ENCODE measurements at places on chromosomes 5 and 9. TPM values are rescaled to one million over a fixed set of nuclear protein-coding genes. Genes with fewer than 3 reads are reported as not detected.

GRCh38 chr5:61051267-61051666, 106.3 kb downstream of the NDUFAF2 start:
- H3K4me3 ChIP-seq, result no peak overlapping the region
- H3K36me3 ChIP-seq, result no peaks in the 10 kb centered on the region
- DNase-seq, result no peak
- H3K4me1 ChIP-seq, result no peaks in the 10 kb centered on the region
- no peak overlapping the region for H3K27ac ChIP-seq

The PCDHGA11 gene
- 13.3 TPM for total RNA-seq

The IFNA17 gene
- not detected for total RNA-seq

- H3K4me1 ChIP-seq, result no peaks in the 10 kb centered on the region
- DNase-seq, result no peak
- no peaks in the 10 kb centered on the region for H3K36me3 ChIP-seq
- H3K27ac ChIP-seq, result no peak overlapping the region
These were observed 129.0 kb downstream of the TAF11L14 start for GRCh38 chr5:17763301-17763700.

- H3K36me3 ChIP-seq, result no peaks in the 10 kb centered on the region
- no peak for DNase-seq
- peaks cover 12% of the 10 kb centered on the region for H3K4me1 ChIP-seq
- no peak overlapping the region for H3K27ac ChIP-seq
- H3K27me3 ChIP-seq, result peaks cover 100% of the 10 kb centered on the region
These were observed 17.8 kb upstream of the PITX1 start for GRCh38 chr5:135051872-135052271.

DNA sequence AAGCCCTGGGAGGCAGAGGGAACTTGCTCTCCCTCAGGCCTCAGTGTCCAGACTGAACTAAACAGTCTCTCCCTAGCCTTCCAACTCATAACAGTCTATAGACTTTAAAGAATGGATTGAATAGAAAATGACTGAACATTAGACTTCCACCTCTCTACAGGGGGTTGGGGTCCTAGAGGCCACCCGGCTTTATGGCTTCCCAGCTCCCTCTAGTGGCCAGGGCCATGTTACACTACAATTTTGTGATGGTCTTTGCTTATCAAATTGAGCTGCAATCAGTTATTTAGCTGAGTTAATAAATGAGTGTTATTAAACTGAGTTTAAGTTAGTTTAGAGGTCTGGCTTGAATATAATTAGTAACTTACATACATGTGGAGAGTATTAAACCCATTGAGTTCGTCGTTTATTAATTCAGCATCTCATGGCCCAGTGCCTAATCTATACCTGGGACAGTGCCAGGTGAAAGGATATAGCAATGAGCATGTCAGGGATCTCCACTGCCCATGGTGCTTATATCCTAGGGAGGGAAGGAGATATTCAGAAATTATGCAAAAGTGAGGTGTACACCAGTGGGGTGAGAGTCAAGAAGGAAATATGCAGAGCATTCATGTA, 105.2 kb downstream of the SH3TC2 start:
- DNase-seq, result peak; percentile 85
- H3K4me1 ChIP-seq, result peaks cover 5% of the 10 kb centered on the region
- no peak overlapping the region for H3K27ac ChIP-seq
- H3K36me3 ChIP-seq, result no peaks in the 10 kb centered on the region
- H3K27me3 ChIP-seq, result no peaks in the 10 kb centered on the region

GRCh38 chr5:8247049-8247899, 378.3 kb downstream of the MTRR start:
- no peaks in the 10 kb centered on the region for H3K36me3 ChIP-seq
- no peak overlapping the region for H3K27ac ChIP-seq
- DNase-seq, result no peak
- H3K4me1 ChIP-seq, result no peaks in the 10 kb centered on the region
- H3K27me3 ChIP-seq, result no peaks in the 10 kb centered on the region

The NSG2 gene
- total RNA-seq, result 0.22 TPM

DNA sequence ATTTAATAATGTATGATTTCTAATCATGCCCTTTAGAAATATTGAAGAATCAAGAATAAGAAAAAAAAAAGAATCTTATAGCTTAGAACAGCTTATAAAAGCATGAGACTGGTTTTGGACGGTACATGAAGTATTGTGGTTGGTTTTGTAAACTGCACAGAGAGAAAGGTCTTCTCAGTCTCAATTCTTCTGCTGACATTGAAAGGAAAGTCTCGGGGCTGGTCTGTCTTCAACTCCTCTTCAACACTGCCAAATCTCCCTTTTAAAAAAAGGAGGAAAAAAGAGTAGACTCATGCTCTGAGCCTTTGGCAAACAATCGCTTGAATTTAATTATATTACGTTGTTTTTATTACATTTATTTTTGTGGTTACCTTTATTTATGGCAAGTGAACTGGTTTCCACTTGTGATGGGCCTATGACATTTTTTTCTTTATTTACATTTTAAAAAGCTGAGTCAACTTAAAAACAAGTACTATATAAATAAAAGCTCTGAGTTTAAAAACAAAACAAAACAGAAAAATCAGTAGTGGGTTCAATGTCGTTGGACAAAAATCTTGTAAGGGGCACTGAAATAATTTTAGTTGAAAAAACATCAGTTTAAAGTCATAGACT, 32.8 kb upstream of the EBF1 start:
- H3K4me3 ChIP-seq, result no peak overlapping the region
- H3K27me3 ChIP-seq, result peaks cover 6% of the 10 kb centered on the region
- DNase-seq, result no peak
- no peaks in the 10 kb centered on the region for H3K36me3 ChIP-seq
- no peaks in the 10 kb centered on the region for H3K4me1 ChIP-seq

DNA sequence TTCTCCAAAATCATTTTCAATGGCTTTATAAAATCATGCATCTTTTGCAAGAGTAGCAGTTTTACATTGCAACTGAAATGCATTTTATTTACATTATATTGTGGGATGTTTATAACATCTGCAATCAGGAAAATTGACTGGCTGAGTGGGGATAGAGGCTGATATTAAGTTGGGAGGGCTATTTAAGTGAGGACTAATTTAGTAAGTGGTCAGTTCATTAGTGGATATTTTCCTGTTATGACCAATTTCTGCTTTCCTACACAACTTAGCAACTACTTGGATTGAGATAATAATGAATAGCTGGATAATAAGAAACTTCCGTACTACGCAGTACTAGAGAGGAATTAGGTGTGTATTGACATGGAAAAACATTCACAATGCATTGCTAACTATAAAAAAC, 92.9 kb upstream of the SSBP2 start:
- H3K27ac ChIP-seq, result no peak overlapping the region
- no peak for DNase-seq
- no peaks in the 10 kb centered on the region for H3K36me3 ChIP-seq
- H3K4me1 ChIP-seq, result peaks cover 37% of the 10 kb centered on the region
- H3K4me3 ChIP-seq, result no peak overlapping the region
- H3K27me3 ChIP-seq, result no peaks in the 10 kb centered on the region

- no peak overlapping the region for H3K4me3 ChIP-seq
- DNase-seq, result no peak
- H3K36me3 ChIP-seq, result no peaks in the 10 kb centered on the region
- no peak overlapping the region for H3K27ac ChIP-seq
- H3K27me3 ChIP-seq, result no peaks in the 10 kb centered on the region
- peaks cover 8% of the 10 kb centered on the region for H3K4me1 ChIP-seq
These were observed 29.9 kb upstream of the MVB12B start for GRCh38 chr9:126296687-126297086.

GRCh38 chr9:114902786-114903524, 27.4 kb downstream of the TNFSF8 start:
- H3K27me3 ChIP-seq, result no peaks in the 10 kb centered on the region
- H3K4me3 ChIP-seq, result no peak overlapping the region
- H3K4me1 ChIP-seq, result no peaks in the 10 kb centered on the region
- H3K27ac ChIP-seq, result no peak overlapping the region
- no peak for DNase-seq
- no peaks in the 10 kb centered on the region for H3K36me3 ChIP-seq

- DNase-seq, result no peak
- H3K36me3 ChIP-seq, result no peaks in the 10 kb centered on the region
- H3K27me3 ChIP-seq, result no peaks in the 10 kb centered on the region
- no peak overlapping the region for H3K4me3 ChIP-seq
- H3K27ac ChIP-seq, result no peak overlapping the region
These were observed 11.3 kb downstream of the ANKDD1B start for GRCh38 chr5:75622564-75622963.

GRCh38 chr9:65400886-65401285, 115.9 kb upstream of the FOXD4L5 start:
- no peak overlapping the region for H3K4me3 ChIP-seq
- no peaks in the 10 kb centered on the region for H3K4me1 ChIP-seq
- H3K36me3 ChIP-seq, result no peaks in the 10 kb centered on the region
- DNase-seq, result no peak
- no peak overlapping the region for H3K27ac ChIP-seq
- H3K27me3 ChIP-seq, result no peaks in the 10 kb centered on the region

DNA sequence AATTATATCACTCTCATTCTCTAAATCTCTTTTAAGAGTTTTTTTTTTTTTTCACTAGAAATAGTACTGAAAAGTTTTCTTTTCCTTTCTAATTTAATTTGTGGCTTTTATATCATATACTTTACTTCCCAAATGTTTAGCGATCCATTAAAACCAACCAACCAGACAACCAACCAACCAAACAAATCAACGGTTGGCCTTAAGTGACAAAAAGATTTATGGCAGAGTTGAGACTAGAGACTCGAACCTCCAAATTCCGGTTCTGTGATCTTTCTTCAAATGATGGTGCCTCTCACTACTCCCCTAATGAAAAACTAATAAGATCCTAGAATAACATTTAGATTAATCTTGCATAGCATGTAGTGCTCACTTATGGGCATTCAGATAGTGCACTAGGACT, 45.3 kb upstream of the ACTBL2 start:
- peaks cover 17% of the 10 kb centered on the region for H3K4me1 ChIP-seq

GRCh38 chr9:84828046-84828445, 158.5 kb downstream of the NTRK2 start:
- no peak overlapping the region for H3K4me3 ChIP-seq
- DNase-seq, result no peak
- no peaks in the 10 kb centered on the region for H3K27me3 ChIP-seq
- peaks cover 25% of the 10 kb centered on the region for H3K4me1 ChIP-seq
- no peaks in the 10 kb centered on the region for H3K36me3 ChIP-seq

The PHF24 gene
- total RNA-seq, result 1.8 TPM

DNA sequence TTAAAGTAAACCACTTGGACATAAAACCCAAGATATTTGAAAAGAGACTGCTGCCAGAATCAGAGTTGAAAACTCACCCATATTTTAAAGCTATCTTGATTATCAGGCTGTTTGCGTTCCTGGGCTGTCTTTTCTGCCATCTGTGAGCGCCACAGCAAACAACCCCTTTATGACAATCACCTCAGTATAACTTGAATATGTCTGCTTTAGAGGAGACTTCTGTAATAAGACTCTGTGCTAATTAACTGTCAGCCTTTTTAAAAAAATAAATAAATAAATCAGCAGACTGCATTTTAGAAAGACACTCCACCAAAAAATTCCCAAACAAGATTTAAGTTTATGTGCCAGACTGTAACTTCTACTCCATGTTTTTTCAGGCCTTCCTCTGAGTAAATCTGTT, 375.7 kb upstream of the CCNH start:
- H3K4me3 ChIP-seq, result no peak overlapping the region
- no peak for DNase-seq
- no peaks in the 10 kb centered on the region for H3K36me3 ChIP-seq
- no peak overlapping the region for H3K27ac ChIP-seq

GRCh38 chr5:118857700-118858099, 130.6 kb downstream of the DTWD2 start:
- no peak overlapping the region for H3K4me3 ChIP-seq
- H3K36me3 ChIP-seq, result no peaks in the 10 kb centered on the region
- H3K4me1 ChIP-seq, result no peaks in the 10 kb centered on the region
- DNase-seq, result no peak
- no peak overlapping the region for H3K27ac ChIP-seq
- no peaks in the 10 kb centered on the region for H3K27me3 ChIP-seq

DNA sequence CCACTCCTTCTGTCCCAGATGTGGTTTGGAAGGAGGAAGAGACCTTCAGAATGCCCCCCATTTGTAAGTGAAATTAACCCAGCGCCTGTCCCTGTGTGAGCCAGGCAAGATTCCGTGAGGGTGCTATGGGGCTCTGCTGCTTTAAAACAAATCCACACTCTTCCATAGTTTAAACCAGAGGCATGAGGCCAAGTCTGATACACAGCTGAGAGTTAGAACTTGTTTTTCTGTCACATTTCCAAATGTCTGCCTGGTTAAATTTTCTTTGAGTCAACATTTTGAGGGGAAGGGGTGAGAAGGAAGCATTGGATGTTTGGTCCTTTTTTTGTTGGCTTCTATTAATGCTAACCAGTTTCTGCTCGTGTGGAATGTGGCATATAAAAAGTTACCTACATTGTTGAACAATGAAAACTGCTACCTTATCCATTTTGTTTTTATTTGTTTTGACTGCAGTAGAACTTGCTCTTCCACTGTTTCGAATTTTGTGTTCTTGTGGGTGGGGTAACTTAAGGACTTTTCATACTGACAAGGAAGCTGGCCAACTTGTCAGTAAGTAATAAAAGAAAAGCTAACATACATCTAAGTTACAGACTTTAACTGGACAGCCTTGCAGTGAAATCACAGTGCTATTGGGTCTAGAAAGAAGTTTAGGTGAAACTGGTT, 12.9 kb downstream of the RGMB start:
- no peaks in the 10 kb centered on the region for H3K27me3 ChIP-seq
- H3K36me3 ChIP-seq, result peaks cover 17% of the 10 kb centered on the region

- no peak overlapping the region for H3K27ac ChIP-seq
- peaks cover 20% of the 10 kb centered on the region for H3K4me1 ChIP-seq
- H3K36me3 ChIP-seq, result no peaks in the 10 kb centered on the region
These were observed 1.3 kb downstream of the CD74 start for GRCh38 chr5:150411245-150411979.

GRCh38 chr9:118295413-118295812, 591.2 kb downstream of the TLR4 start:
- no peak overlapping the region for H3K27ac ChIP-seq
- no peaks in the 10 kb centered on the region for H3K4me1 ChIP-seq
- DNase-seq, result no peak
- H3K4me3 ChIP-seq, result no peak overlapping the region
- no peaks in the 10 kb centered on the region for H3K36me3 ChIP-seq

DNA sequence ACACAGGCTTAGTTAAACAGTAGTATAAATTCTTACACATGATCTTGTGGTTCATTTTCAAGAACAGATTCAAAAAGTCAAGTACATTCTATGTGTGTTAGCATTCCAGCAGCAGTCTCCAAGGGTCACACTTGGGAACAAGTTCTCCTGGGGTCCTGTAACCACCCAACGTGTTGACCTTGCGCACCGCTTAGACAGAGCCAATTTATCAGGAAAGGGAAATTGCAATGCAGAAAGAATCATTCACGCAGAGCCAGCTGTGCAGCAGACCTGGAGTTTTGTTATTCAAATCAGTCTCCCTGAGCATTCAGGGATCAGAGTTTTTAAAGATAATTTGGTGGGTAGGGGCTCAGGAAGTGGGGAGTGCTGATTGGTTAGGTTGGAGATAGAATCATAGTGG, 8.5 kb upstream of the RXFP3 start:
- no peaks in the 10 kb centered on the region for H3K36me3 ChIP-seq
- no peak overlapping the region for H3K27ac ChIP-seq
- no peak for DNase-seq
- H3K27me3 ChIP-seq, result no peaks in the 10 kb centered on the region
- H3K4me1 ChIP-seq, result peaks cover 4% of the 10 kb centered on the region

All from neural progenitor cell (in vitro differentiated cells).